CD8-positive, alpha-beta memory T cell (primary cell): ENCODE measurements at places on chromosomes 3 and 15.

- no peak for DNase-seq
These were observed 469.9 kb downstream of the GBE1 start for GRCh38 chr3:81291586-81291985.

DNA sequence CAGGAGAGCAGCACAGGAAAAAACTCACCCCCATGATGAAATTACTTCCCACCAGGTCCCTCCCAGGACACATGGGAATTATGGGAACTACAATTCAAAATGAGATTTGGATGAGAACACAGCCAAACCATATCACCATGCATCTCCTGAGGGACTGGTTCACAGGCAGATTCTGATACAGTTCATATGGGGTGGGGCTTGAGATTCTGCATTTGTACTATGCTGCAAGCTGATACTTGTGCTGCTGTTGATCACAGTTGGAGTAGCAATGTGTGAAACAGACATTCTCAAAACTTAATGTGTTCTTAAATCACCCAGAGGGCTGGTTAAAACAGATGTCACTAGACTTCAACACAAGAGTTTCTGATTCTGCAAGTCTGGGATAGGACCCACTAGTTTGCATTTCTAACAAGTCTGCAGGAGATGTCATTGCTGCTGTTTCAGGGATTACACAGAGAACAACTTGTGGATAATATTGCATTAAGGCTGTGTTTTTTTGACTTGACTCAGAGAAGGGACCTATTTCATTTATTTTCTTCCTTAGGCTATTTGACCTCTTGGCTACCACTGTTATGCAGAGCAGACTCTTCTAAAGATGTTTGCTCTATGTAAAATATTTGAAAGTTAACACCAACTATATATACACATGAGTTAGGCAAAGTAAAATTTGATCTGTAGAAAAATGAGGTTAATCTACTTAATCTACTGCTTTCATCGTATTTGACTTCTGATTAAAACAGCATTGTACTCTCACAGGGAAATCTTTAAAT is 194.2 kb upstream of the CNTN3 start:
- no peak for DNase-seq

DNA sequence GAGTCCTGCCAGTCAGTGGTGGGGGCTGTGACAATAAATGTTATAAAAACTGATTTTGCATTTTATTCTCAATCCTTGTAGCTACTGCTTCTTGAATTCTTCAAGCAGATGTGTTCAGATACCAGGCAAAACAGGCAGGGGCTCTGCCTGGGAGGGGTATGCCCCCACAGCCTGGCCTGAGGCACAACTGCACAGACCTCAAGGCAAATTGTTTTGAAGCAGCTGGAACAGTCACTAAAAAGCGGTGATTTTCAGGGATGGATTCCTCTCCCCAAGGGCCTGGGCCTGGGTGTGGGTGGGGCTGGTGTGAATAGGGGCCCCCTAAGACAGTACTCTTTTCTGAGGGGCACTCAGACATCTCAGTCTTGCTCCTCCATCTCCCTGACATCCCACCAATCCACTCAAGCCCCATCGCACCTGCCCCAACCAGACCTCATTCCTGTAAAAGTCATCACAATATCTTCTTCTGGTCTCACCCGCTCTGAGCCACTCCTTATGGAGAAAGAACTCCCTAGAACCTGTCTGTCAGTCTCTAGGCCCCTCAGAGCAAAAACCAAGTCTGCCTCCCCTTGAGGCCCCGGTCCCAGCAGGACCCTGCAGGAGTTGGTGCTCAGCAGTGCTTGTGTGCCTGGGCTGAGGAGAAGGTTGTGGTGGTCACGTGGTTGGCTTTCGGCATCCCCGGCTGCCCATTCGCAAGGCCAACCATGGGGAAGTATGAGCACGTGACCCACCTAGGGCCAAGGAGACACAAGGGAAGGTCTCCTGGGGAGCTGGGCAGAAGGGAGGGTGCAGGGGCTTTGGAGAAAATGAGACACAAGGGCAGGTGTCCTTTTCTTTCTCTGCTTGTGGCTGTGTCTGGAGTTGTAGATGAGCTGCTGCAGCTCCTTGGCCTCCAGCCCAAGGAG is 2.9 kb upstream of the PSTPIP1 start:
- no peak for DNase-seq

GRCh38 chr3:184659797-184660301 is 52.0 kb downstream of the MAGEF1 start:
- no peak for DNase-seq

- no peak for DNase-seq
These were observed 254.1 kb downstream of the UACA start for GRCh38 chr15:70509282-70509662.

GRCh38 chr3:157405457-157405856 is 31.2 kb upstream of the PTX3 start:
- no peak for DNase-seq

- no peak for DNase-seq
These were observed 116.3 kb downstream of the PGPEP1L start for GRCh38 chr15:98891301-98891700.

- DNase-seq = no peak
These were observed 129.0 kb downstream of the BBX start for GRCh38 chr3:107651782-107652181.

- no peak for DNase-seq
These were observed 299.2 kb upstream of the THRB start for GRCh38 chr3:24793896-24794295.

GRCh38 chr3:195886181-195887141 is 21.9 kb downstream of the TNK2 start:
- no peak for DNase-seq

DNA sequence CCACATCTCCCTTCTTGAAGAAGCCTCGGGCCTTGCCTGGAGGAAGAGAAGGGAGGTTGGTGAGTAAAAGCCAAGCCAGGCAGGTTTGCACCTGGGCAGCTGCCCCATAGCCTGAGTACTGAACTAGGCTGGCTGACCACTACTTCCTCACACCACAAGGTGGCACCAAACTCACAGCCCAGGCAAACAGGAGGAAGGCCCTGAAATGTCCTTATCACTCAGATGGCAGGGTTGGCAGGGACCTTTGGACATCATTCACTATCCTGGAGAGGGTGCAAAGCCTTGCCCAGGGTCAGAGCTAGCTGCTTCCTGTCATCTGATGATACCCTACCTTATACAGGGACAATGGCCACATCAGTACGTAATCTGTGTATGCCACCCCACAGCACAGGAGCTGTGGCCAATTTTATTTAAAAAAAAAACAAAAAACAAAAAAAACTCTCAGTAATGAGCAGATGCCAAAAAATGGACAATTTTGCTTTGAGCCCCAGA is 2.2 kb upstream of the GRAMD2A start:
- peak; percentile 66 for DNase-seq

- no peak for DNase-seq
These were observed 73.3 kb downstream of the SETMAR start for GRCh38 chr3:4376499-4376898.

DNA sequence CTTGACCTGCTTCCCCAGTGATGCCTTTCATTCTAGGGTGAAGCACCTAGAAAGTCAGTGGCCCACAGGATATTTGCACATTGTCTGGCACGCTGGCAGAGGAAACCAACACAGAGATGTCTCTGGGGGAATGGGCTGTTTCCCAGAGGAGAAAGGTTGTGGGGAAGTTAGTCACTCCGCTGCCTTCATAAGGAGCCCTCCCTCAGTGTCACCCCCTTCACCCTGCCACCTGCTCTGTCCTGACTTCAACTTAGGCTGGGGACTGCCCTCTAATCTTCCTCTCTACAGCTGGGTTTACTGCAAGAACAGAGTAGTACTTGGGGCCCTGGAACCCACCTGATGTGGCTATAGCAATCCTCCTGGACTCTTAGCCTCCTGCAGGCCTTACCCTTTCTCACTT is 5.7 kb downstream of the KLHDC8B start:
- no peak for DNase-seq

- DNase-seq = no peak
These were observed 56.9 kb downstream of the CYP19A1 start for GRCh38 chr15:51281368-51281967.

DNA sequence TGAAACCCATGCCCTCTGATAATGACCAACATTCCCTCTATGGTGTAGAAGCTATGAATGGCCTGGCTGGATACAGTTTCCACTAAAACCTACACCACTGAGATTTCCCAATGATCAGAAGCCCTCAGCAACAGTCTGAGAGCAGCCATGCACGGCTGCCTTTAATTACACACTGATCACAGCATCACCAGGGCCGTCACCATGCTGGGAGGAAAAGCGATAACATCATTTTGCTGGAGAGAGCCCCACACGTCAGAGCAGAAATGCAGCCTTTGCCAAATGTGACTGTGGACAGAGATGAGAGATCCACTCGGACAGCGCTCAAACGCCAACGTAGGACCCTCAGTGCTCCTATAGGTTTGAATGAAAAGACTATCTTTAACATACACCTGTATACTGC is 135.0 kb downstream of the XXYLT1 start:
- no peak for DNase-seq

DNA sequence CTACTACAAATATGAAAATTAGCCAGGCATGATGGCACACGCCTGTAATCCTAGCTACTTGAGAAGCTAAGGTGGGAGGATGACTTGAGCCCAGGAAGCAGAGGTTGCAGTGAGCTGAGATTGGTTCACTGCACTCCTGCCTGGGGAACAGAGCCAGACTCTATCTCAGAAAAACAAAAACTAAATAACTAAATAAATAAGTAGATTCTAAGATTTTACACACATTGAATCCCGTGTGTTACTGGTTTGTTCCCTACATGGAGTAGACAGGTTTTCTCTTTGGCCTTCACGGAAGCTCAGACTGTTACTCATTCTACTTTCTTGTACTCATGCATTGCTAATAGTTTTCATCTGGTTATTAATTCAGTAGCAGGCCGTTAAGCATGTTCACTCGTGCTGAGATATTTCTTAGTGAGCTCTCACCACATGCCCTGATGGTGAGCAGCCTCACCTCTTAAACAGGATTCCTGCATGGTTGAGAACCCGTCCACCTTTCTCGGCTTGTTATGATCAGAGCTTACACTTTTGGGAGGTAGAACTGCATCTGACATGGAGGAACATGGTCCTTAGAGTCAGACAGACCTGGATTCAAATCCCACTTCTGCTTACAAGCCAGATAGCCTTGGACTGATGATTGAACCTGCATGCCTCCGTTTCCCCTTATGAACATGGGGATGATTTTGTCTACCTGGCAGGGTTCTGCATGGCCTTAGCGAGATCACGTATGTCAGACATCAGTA is 49.1 kb downstream of the CMTM7 start:
- DNase-seq = no peak

GRCh38 chr3:126547721-126548120 is 11.0 kb downstream of the C3orf22 start:
- DNase-seq = no peak

- no peak for DNase-seq
These were observed 28.3 kb downstream of the IMPG2 start for GRCh38 chr3:101292027-101292426.

- no peak for DNase-seq
These were observed 6.2 kb downstream of the MITF start for GRCh38 chr3:69745505-69745904.

- no peak for DNase-seq
These were observed 65.4 kb downstream of the SSR3 start for GRCh38 chr3:156489462-156489911.

- no peak for DNase-seq
These were observed 59.3 kb upstream of the CFAP161 start for GRCh38 chr15:81074773-81075172.

- DNase-seq = no peak
These were observed 10.4 kb downstream of the GYG1 start for GRCh38 chr3:149001727-149002126.

DNA sequence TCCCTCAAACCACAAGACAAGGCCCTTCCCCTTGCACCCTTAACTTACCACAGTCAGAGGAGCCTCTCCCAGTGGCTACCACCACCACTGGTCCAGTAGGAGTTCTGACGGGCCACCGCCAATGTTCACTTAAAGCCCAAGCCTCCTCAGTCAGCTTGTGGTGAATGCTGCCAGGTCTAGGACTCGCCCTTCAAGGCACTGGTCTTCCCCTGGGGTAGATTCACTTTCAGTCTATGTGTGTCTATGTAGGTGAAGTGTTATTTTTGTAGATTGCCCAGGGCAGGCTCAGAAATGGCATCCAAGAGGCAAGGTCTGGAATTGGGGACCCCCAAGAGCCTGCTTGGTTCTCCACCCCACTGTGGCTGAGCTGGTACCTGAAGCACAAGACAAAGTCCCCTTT is 15.4 kb upstream of the CASR start:
- DNase-seq = no peak

- DNase-seq = no peak
These were observed 27.2 kb downstream of the PTX3 start for GRCh38 chr3:157463816-157464215.

DNA sequence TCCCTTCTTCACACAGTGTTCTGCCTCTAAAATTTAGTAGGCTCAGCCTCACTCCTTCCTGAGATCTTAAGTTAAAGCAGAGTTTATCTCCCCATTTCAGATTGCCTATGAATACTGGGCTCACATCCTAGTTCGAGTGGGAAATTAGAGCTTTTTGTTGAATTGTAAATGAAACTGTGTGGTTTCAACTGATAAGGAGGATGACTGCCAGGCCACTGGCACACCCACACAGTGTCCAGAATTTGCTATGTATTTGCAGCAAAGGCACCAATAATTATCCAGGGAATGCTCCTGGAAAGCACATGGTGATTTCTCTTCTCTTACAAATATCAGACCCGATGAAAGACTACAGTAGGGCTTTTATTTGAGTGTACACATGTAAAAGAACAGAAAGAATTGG is 308.1 kb upstream of the COL8A1 start:
- DNase-seq = no peak

- no peak for DNase-seq
These were observed 21.5 kb upstream of the MTHFS start for GRCh38 chr15:79918278-79918677.

GRCh38 chr15:92149465-92149864 is 244.2 kb upstream of the ST8SIA2 start:
- no peak for DNase-seq

DNA sequence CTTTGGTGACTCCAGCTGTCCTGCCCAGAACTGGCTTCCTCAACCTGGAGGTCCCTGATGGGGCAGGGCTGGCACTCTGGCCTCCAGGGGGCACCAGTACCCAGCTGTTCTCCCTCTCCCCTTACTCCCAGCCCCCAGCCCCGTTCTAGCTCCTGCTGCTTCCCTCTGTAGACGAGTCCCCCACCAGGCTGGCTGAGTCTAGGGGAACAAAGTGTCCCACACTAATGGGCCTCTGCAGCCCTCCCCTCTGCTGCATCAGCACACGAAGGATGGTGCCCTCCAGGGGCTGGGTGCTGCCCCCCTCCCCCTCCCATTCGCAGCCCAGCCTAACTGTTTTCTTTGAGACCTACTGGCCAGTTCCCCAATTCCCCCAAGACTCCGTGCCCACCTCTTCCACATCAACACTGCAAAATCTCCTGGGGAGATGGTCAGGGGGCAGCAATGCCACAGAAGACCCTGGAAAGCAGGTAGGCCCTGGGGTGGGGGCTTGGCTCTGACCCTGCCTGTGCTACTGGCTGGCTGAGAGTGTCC is 4.2 kb downstream of the RHCG start:
- no peak for DNase-seq

DNA sequence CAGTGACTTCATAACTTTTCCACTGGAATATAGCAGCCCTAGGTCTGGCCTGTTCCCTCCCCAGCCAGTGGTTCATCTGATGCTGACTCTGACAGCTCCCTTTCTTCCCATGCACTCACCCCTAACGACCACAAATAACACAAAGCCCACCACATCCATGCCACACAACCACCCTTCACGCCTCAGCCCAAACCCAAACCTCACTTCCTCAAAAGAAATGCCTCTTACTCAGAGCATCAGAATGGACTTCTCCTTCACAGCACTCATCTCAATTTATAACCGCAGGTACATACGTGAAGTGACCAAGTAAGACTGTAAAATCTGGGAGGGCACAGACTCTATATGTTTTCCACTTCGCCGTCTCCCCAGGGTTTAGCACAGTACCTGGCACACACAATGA is 1.1 kb downstream of the RBSN start:
- no peak for DNase-seq
